ENCODE measurements at places on chromosomes 5 and 9. TPM values are rescaled to one million over a fixed set of nuclear protein-coding genes. Genes with fewer than 3 reads are reported as not detected.

DNA sequence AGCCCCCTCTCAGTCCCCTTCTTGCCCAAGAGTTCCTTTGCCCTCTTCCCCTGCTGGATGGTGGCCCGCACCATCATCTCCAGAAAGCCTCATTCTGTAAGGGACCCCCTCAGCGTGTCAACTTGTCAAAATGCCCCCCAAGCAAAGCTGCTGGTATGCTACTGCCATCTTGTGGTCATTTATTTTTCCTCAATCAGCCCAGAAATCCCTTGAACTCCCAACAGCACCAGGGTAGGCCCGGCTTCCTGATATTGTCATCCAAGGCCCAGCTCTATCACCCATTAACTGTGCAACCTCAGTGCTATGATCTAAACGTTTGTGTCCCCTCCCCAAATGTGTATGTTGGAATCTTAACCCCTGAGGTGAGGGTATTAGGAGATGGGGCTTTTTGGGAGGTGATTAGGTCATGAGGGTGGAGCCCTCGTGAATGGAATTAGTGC lies 53.2 kb upstream of the FBXW11 start:
- no peak overlapping the region for H3K4me3 ChIP-seq
- peaks cover 97% of the 10 kb centered on the region for H3K36me3 ChIP-seq
- peaks cover 47% of the 10 kb centered on the region for H3K4me1 ChIP-seq
- H3K27ac ChIP-seq = peak overlapping the region; percentile 92

GRCh38 chr9:37550781-37551180 lies 25.4 kb downstream of the FBXO10 start:
- no peak overlapping the region for H3K4me3 ChIP-seq
- no peak overlapping the region for H3K27ac ChIP-seq
- no peaks in the 10 kb centered on the region for H3K4me1 ChIP-seq
- no peak for DNase-seq
- no peaks in the 10 kb centered on the region for H3K27me3 ChIP-seq

DNA sequence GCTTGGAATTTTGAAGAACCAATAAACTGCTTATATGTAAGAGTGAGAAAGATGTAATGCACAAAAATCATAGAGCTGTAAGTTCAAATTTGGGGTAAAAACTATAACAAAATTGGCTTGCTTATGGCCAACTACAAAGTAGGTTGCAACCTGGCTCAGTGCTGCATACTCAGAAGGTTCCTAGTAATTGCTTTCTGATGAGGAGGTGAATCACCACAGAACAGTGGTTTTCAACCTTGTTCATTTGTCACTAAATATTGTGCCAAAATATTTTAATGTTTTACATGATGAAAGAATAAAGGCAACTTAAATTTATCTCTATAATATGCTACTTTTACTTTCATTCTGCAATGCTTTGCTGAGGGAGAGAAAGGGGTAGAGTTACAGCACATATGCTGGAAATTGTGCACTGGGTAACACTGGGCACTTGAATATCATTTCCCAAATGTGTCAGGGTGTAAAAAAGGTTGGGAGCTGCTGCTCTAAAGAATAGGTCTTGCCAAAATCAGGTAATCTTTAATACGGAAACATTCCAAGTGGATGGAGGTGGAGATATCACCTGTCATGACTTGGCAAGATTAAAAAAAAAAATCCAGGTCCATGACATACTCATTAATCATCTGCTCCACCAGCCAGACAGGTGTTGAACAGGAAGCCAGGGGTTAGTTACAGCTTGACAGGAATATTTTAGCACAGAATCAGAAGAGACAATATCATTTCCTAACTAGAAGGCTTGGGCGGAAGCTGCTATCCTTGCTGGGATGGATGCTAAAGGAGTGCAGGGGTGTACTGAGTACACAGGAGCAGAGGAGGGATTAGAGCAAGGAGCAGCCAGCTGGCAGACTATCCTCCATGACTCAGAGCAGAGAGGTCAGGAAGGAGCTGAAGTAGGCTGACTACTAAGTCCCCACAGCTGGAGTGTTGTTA lies 34.6 kb upstream of the CCL21 start:
- peaks cover 10% of the 10 kb centered on the region for H3K36me3 ChIP-seq
- no peak overlapping the region for H3K4me3 ChIP-seq
- H3K4me1 ChIP-seq = no peaks in the 10 kb centered on the region
- DNase-seq = no peak
- peaks cover 38% of the 10 kb centered on the region for H3K27me3 ChIP-seq
- H3K27ac ChIP-seq = no peak overlapping the region

GRCh38 chr9:104586496-104587180 lies 12.6 kb downstream of the OR13C5 start:
- H3K27me3 ChIP-seq = peaks cover 3% of the 10 kb centered on the region
- no peak overlapping the region for H3K4me3 ChIP-seq
- no peak for DNase-seq
- H3K36me3 ChIP-seq = no peaks in the 10 kb centered on the region

DNA sequence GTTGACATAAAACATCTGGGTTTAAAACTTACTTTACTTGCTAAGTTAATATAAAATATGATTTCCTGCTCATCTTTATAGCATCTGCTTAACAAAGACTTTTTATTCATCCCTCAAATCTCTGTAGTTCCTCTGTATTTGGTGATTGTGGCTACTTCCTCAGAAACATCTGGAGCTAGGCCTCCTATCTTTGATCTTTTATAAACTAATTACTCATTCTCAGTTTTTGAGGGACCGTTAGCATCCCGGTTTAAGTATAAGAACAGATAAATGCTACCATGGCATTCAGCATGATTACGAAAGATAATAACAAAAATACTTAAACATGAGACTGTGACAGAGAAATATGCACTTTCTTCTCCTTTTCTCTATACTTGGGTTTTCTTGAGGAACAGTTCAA lies 85.3 kb downstream of the SLC38A9 start:
- H3K27ac ChIP-seq = no peak overlapping the region
- no peaks in the 10 kb centered on the region for H3K36me3 ChIP-seq
- DNase-seq = no peak
- no peak overlapping the region for H3K4me3 ChIP-seq
- peaks cover 2% of the 10 kb centered on the region for H3K4me1 ChIP-seq

GRCh38 chr5:4050203-4050602 lies 454.6 kb downstream of the IRX1 start:
- H3K36me3 ChIP-seq = no peaks in the 10 kb centered on the region
- no peaks in the 10 kb centered on the region for H3K4me1 ChIP-seq
- H3K27ac ChIP-seq = no peak overlapping the region
- no peak overlapping the region for H3K4me3 ChIP-seq
- DNase-seq = no peak

GRCh38 chr5:154287136-154287535 lies 96.6 kb downstream of the GALNT10 start:
- no peak overlapping the region for H3K27ac ChIP-seq
- no peaks in the 10 kb centered on the region for H3K36me3 ChIP-seq
- H3K4me3 ChIP-seq = no peak overlapping the region
- H3K4me1 ChIP-seq = peaks cover 23% of the 10 kb centered on the region

DNA sequence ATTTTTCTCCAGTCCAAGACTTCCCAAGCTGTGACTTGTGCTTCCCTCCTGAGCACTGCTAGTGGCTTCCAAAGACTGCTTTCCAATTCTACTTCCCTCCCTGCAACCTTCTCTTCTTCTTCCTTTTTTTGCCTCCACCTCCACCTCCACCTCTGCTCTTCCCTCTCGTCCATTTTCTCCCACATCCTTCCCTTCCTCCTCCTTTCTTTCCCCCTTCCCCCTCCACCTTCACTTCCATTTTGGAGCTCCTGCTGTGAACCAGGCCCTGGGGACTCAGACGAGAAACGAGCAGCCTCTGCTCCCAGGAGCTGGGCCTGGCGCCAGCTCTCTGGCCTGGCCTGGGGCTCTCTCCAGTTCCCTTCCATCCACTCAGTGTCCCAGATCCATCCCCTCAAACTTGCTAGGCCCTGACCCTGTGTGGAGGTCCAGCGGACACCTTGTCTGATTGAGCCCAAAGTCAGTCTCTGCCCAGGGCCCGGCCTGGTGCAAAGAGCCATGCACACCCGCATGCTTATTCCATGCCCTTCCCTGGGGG lies 5.6 kb downstream of the GADD45G start:
- H3K36me3 ChIP-seq = peaks cover 2% of the 10 kb centered on the region
- H3K4me3 ChIP-seq = no peak overlapping the region
- DNase-seq = no peak

DNA sequence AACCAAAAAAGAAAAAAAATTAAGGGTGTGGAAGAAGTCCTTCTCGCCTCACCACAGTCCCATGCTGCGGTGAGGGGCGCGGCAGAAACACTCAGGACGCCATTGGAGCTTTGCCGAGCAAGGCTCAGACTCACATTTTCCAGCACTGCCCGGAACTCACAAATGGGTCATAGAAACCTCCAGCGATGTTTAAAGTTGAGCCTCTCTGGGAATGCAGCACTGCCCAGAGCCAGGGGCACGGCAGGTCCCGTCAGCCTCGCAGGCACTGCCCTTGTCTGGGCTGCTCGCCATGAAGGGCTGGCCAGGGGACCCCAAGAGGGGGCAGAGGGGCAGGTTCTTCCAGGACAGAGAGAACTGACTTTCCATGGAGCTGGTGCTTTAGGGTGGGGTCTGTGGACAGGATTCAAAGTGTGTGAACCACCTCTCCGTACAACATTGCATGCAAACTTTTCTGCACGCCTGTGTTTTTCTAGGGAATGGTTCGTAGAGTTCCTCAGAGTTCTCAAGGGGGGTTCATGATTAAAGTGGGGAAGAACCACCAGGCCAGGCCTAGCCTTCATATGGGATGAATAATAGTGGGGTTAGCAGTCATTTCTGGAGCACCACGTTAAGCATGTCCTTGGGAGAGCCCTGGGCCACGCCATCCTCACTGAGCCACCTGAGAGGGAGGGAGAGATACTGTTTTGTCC lies 38.4 kb downstream of the PRRX2 start:
- DNase-seq = no peak
- no peaks in the 10 kb centered on the region for H3K36me3 ChIP-seq
- no peaks in the 10 kb centered on the region for H3K27me3 ChIP-seq
- H3K4me3 ChIP-seq = no peak overlapping the region
- H3K27ac ChIP-seq = no peak overlapping the region

- H3K4me1 ChIP-seq = peaks cover 7% of the 10 kb centered on the region
- H3K27me3 ChIP-seq = peaks cover 11% of the 10 kb centered on the region
- no peak for DNase-seq
- H3K27ac ChIP-seq = no peak overlapping the region
- peak overlapping the region; percentile 83 for H3K4me3 ChIP-seq
- no peaks in the 10 kb centered on the region for H3K36me3 ChIP-seq
These were observed 94.5 kb upstream of the LIFR start for GRCh38 chr5:38650946-38651345.

DNA sequence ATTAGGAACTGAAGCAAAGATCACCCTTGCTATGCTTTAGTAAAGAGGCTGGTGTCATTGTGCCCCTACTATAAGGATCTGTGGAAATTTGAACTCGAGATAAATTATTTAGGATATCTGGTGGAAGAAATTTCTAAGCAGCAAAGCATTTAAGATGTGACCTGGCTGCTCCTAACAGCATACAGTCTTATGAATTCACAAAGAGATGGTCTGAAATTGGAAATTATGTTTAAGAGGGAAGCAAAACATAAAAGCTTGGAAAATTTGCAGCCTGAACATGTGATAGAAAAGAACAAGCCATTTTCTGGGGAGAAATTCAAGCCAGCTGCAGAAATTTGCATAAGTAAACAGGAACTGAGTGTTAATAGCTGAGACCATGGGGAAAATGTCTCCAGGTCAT lies 223.7 kb downstream of the FBXO4 start:
- H3K4me1 ChIP-seq = no peaks in the 10 kb centered on the region
- no peaks in the 10 kb centered on the region for H3K27me3 ChIP-seq

- DNase-seq = peak; percentile 63
- H3K4me1 ChIP-seq = peaks cover 9% of the 10 kb centered on the region
- no peak overlapping the region for H3K4me3 ChIP-seq
- H3K27me3 ChIP-seq = peaks cover 2% of the 10 kb centered on the region
These were observed 26.2 kb upstream of the BICD2 start for GRCh38 chr9:92790542-92791527.

Gene SLC44A1
- total RNA-seq = 9.4 TPM

Gene RBM22
- 103 TPM for total RNA-seq

Gene PHF24
- total RNA-seq = not detected

Gene TAF11L13
- not detected for total RNA-seq

Gene SLC6A19
- not detected for total RNA-seq

Gene ABLIM3
- not detected for total RNA-seq

Gene EQTN
- total RNA-seq = not detected

Gene PCDHGB5
- 0.33 TPM for total RNA-seq

Gene RASGRF2
- 35.9 TPM for total RNA-seq

Gene PCDHGA1
- total RNA-seq = 0.38 TPM

Gene GPR151
- total RNA-seq = not detected

Gene HACD4
- total RNA-seq = 12.6 TPM
